ENCODE measurements at places on chromosomes 16 and 17.

- DNase-seq, result no peak
Observed at GRCh38 chr17:82941021-82942001, 101.5 kb upstream of the ZNF750 start.

- DNase-seq, result no peak
Observed at GRCh38 chr16:58850019-58850677, 116.0 kb upstream of the GOT2 start.

DNA sequence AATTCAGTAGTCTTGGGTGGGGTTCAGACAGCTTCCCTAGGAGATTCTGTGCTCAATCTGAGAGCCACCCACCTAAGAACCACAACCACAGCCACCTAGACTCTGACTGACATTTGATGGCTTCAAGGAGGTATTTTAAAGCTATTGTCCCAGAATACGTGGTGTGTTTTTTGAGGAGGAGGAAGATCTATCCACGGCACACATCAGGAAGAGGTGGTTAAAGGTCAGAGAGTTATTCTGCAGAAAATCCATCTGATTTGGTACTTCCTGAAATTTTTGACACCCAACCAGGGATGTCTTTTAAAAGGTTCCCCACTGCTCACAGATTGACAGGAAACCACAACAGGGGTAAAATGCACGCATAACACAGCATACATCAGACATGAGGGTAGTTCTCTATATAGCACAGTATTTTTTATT, 25.1 kb downstream of the SMARCE1 start:
- DNase-seq, result no peak

DNA sequence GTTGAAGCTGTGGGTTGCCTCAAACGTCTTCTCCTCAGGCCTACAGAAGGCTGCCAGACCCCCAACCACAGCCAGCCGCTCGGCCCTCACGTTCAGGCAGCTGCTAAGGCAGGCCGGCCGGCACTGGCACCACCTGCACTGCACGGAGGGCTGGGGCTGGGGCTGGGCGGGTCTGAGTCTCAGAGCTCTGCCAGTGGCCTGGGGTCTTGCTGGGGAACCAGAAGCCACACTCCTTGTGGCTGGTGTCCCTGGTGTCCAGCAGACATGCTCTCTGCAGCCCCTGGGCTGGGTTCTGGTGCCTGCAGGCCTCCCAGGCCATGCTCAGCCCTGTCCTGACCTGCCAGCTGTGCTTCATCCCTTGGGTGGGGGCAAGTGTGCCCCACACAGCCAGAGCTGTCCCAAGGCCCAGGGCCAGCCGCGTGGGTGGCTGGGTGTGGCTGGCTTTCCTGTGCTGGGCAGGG, 42.0 kb downstream of the BAHCC1 start:
- no peak for DNase-seq

- DNase-seq, result no peak
Observed at GRCh38 chr16:72890587-72890986, 157.3 kb downstream of the ZFHX3 start.

GRCh38 chr16:82201926-82202325, 31.9 kb upstream of the MPHOSPH6 start:
- peak; percentile 11 for DNase-seq

DNA sequence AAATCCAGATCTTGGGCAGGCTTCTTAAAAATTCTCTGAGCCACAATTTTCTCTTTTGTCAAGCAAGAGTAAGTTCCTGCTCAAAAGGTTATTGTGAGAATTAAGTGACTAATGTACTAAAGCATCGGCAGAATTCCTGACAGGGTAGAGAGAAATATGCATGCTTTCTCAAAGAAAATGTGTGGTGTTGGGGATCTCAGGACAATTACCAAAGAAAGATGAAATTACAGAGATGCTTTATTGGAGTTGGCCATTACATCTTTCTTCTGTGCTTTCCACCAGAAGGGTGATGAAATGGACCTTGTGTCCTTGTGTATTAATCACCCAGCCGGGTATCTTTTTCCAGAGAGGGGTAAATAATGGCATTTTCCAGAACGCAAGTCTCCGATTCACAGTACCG, 1.7 kb upstream of the USP43 start:
- no peak for DNase-seq

DNA sequence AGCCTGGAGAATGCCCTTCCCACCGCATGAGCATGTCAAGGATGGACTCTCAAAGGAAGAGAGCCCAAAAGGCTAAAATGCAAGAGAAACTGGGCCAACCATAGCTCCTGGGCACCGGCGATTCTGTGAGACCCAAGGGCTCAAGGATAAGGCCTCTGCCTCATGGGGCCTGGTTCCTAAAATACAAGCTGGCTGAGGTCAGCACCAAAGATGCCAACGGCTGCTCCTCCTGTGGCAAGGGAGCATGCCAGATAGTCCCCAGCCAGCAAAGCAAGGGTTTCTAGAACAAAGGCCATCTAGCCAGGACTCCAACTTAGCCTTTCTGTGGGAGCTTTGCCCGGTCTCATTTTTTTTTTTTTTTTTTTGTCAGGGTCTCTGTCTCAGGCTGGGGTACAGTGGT, 20.1 kb downstream of the GPRC5B start:
- DNase-seq, result no peak

DNA sequence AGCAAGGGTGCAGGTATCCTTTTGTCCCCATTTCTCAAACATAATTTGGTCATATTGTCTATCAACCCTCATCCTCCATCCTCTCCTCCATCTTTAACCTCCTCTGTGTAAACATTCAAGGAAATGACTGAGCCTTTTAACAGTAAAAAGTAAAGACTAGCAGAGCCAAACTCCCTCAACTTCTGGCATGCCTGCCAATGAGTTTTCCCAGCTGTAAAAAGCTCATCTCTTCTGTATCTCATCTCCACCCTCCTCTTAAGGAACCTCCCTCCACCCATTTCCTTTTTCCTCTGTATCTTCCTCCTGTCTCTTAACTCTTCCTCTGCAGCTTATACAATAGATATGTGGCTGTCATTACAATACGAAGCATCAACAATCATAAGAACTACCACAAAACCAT, 76.9 kb upstream of the PSMD7 start:
- DNase-seq, result no peak

- no peak for DNase-seq
Observed at GRCh38 chr16:83701494-83701893, 106.3 kb upstream of the HSBP1 start.

DNA sequence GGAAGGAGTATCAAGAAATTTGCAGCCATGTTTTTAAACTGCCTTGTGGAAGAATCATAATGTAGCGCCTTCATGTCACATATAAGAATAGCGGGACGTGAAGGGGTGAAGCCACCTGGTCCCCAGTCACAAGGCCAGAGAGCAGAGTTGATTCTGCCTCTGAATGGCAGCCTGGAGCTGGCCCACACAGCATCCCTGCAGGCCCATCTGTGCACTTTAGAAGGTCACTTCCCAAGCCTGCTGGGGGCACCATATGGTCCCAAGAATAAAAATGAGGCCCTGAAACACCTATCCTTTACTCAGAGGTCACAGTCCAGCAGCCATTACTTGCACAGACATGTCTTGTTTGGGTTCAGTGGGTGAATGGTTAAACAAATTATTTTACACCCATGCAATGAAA, 15.0 kb downstream of the CD300E start:
- peak; percentile 93 for DNase-seq

DNA sequence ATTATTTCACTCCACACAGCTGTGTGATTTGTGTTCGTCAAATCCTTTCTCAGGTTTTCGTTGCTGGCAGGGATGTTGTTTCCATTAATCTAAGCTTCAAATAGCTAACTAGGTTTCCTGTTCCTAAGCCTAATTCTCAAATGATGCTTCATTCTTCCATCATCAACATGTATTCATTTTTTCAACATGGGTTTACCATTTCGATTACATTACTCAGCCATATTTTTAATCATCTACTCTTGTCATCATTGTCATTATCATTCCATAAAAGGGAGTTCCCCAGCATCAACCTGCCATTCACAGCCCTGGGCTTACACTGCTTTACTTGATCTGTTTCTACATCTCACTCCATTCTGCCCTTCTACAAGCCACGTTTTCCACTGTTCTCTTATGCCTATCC, 33.3 kb upstream of the ANKFN1 start:
- DNase-seq, result no peak

DNA sequence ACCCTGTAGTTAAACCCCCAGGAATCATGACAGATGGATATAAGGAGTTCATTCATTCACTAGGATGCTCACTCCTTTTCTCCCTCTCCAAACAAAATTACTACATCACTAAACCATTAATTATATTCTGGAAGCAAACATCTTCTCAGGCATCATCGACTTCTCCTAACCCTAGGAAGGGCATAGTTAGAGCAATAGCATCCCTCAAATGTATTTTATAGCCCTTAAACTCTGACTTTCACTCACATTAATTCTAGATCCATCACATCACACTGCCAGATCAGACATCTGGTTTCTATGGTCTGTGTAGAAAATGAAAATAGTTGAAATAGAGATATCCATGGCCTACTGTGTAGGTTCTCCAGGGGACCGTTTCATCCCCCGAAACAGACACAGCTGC, 143.9 kb downstream of the HS3ST3A1 start:
- no peak for DNase-seq

DNA sequence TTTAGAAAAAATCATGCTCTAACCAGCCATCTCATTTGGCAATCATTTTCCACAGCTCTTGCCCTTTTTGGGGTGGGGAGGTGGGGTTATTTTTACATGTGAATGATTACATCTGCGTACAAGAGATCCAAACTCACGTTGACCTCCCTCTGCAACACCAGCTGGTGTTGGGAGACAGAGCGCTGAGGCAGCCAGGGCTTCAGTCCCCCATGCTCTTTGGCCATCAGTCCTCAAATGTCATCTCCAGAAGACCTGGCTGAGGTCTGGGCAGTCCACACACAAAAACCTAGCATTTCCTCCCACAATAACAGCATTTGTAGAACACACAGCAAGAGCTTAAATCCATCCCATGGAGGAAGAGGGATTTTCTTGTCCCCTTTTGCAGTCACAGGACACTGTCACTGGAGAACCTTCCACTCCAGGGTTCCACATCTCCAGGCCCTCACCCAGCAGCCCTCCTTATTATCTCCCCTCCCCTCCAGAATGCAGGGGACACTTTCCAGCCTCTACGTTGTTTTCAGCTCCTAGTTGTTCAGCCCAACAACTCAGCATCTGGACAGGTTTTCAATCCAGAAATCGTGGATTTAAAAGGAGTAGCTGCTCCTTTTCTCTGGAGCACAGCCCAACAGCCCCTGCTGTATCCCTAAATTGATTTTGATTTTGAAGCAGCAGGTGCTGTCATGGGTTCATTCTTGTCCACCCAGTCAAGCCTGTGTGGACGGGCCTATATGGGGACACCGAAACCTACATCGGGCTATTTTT, 21.1 kb downstream of the MEOX1 start:
- no peak for DNase-seq

- DNase-seq, result no peak
Observed at GRCh38 chr16:19885451-19886072, 914 bp upstream of the GPRC5B start.

- DNase-seq, result no peak
Observed at GRCh38 chr16:87101903-87102302, 215.3 kb downstream of the C16orf95 start.

DNA sequence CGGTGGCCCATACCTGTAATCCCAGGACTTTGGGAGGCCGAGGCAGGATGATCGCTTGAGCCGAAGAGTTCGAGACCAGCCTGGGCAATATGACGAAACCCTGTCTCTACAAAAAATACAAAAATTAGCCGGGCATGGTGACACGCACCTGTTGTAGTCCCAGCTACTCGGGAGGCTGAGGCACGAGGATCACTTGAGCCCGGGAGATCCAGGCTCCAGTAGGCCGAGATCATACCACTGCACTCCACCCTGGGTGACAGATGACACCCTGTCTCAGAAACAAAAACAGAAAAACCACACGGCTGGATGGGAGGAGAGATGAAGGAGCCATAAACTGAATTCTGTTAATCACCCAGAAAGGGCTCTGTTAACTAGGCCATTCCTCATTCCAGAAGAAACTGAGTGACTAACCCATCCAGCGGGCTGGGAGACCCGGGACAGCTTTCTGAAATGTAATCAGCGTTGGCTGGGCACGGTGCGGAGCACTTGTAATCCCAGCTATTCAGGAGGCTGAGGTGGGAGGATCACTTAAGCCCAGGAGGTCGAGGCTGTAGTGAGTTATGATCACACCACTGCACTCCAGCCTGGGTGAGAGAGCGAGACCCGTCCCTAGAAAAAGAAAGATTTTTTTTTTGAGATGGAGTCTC, 641 bp upstream of the NT5C3B start:
- no peak for DNase-seq

- no peak for DNase-seq
Observed at GRCh38 chr17:30212750-30213149, 22.7 kb downstream of the SLC6A4 start.

- no peak for DNase-seq
Observed at GRCh38 chr17:50189550-50190292, 11.7 kb downstream of the COL1A1 start.

GRCh38 chr16:71426069-71426879, 15.6 kb downstream of the TLE7 start:
- DNase-seq, result peak; percentile 96

- no peak for DNase-seq
Observed at GRCh38 chr17:43891851-43892646, 15.3 kb downstream of the MPP2 start.

DNA sequence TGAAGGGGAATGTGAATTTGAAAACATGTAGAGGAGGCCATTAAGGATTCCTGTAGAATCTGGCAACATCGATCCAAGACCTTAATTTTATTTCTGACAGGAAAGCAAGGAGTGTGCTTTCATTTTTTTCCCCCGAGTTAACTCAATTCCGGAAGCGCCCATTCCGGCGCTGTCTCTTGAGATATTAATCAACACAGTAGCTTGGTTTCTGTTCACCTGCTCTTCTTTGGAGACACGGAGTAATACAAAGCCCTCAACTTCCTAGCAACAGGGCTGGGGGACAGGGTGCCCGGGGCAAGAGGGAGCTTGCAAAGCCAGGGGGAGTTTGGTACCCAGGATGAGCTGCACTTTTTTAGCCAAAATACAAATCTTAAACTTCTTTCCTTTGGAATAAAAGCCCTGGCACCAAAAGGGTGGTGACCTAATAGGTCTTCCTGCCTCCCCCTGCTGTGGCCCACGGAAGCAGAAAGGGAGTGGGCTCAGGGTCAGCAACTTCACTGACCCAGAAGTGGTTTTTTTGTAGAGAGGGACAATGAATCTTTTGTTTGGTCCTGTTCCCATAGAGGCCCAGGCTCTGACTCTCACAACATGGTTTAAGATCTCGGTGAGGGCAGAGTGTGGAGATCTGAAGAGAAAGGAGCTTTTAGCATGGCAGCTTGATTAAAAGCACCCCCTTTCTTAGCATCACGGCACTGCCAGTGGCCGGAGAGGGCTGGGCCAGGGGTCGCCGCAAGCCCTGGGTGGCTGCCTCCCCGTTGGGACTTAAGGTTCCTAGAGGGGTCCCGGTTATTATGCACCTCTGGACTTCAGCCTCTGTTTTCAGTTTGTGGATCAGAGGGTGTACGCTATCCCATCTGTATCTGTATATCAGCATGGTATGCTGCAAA, 207.3 kb downstream of the CCDC182 start:
- DNase-seq, result no peak

DNA sequence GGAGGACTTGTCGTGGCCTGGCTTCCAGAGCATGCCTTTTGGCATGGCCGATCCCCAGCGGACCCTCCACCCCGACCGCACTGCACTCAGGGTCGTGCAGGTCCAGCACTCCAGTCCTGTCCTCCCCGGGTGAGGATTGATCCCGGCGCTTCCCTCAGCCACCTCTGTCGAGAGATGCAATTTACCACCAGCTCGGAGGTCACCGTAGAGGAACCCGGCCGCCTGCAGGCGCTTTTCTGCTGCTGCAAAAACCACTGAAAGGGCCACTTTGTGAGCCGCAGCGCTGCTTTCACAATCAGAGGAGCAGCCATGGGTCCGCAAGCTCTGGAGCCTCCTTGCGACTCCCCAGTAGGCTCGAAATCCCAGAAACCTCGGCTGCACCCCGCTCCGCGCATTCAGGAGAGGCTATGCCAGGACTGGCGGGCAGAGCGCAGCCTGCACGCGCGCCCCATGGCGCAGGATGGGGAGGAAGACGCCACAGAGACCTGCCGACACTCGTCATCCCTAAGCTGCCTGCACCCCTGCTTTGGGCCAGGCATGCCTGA, 134.2 kb downstream of the HS3ST2 start:
- no peak for DNase-seq

All from NCI-H524 (cell line).